ENCODE measurements at places on chromosomes 1 and 21. TPM values are rescaled to one million over a fixed set of nuclear protein-coding genes. Genes with fewer than 3 reads are reported as not detected.

The TMEM201 gene
- 14.4 TPM for total RNA-seq

The LCE3D gene
- total RNA-seq: 2.4 TPM

The CASQ2 gene
- total RNA-seq: not detected

The F5 gene
- total RNA-seq: 0.07 TPM

The ABCA4 gene
- 0.54 TPM for total RNA-seq

The CAMK1G gene
- 0.26 TPM for total RNA-seq

The BTBD8 gene
- total RNA-seq: 0.84 TPM

Data from A549 treated with GW870086 at 1 μM for 4 hours (cell line).